ENCODE measurements at places on chromosomes 7 and 10.

DNA sequence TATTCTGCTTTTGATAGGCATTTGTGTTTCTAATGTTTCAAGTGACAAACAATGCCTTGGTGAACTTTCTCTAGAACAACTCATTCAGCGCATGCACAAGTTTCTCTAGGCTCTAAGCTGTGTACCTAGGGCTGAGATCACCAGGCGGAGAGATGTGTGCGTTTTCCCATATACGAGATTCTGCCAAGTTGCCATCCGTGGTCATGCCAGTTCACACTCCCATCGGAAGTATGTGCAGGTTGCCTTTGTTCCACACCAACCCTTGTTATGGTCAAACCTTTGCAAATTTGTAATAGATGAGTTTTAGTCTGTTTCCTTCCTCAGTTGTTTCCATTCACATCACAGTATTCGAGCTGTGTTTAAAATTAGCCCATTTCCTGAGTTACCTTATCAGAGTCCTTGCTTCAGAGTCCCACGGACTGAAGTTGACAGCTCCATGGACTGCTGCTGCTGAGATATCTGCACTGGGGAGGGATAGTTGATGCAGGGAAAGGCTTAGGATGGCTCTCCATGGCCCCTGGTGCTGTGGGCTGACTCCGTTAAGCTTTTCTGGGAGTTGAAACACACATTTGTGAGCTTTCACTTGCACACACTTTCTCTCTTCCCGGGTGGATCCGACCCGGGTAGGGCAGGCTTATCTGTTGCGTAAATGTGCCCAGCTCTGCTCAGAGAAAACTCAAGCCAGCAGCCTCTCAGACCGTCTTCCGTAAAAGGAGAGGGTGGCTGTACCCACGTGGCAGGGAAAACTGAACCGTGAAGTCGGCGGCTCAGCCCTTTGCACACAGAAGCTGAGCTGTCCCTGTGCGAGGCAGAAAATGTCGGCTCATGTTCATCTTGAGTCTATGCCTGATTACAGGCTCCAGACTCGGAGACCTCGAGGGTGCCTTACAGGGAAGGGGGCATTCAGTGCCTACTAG, 49.4 kb downstream of the HK1 start:
- peak; percentile 79 for DNase-seq

- no peak for DNase-seq
Observed at GRCh38 chr7:20079080-20079479, 138.1 kb downstream of the MACC1 start.

DNA sequence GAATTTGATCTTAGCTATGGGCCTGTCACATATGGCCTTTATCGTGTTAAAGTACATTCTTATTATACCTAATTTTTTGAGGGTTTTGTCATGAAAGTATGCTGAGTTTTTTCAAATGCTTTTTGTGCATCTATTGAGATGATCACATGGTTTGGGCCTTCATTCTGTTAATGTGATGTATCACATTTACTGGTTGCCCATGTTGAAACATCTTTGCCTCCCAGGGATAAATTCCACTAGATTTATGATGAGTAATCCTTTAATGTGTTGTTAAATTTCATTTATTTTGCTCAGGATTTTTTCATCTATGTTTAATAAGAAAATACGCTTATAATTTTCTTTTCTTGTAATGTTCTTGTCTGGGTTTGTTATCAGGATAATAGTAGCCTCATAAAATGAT, 442.0 kb downstream of the MDFIC start:
- DNase-seq: no peak

DNA sequence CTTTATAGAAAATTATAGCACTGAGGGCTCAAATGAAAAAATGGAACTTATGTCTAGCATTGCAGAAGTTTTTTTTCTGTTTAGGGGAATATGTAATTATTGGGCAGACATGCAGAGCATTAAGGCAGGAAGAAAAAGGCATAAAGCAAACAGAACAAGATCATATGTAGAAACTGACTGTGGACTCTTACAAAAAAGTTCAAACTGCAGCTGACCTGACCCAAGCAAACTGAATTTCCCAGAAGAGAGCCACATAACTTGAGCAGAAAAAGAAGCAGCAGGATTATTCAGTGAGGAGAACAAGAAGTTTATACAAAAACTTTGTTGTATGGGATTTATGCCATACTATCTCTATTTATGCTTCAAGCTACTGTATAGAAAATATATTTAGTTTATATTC, 250.9 kb downstream of the PHF14 start:
- DNase-seq: no peak

GRCh38 chr10:80407812-80408241, 524 bp upstream of the PRXL2A start:
- DNase-seq: peak; percentile 73

DNA sequence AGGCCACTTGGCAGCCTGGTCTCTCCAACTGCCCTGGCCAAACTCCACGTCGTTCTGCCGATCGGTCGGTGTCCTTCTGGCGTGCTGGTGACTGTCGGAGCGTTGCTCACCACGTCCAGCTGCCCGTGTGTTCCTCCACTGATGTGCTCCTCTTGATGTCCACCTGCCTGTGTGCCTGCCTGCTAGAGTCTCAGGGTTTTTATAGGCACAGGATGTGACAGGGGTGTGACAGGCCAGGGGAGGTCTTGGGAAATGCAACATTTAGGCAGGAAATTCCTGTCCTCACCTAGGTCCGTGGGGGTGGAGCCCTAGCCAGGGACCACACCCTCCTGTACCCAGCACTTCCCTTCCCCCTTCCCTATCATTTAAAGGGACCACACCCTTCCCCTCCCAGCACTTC, 25.2 kb upstream of the CFAP46 start:
- DNase-seq: no peak

DNA sequence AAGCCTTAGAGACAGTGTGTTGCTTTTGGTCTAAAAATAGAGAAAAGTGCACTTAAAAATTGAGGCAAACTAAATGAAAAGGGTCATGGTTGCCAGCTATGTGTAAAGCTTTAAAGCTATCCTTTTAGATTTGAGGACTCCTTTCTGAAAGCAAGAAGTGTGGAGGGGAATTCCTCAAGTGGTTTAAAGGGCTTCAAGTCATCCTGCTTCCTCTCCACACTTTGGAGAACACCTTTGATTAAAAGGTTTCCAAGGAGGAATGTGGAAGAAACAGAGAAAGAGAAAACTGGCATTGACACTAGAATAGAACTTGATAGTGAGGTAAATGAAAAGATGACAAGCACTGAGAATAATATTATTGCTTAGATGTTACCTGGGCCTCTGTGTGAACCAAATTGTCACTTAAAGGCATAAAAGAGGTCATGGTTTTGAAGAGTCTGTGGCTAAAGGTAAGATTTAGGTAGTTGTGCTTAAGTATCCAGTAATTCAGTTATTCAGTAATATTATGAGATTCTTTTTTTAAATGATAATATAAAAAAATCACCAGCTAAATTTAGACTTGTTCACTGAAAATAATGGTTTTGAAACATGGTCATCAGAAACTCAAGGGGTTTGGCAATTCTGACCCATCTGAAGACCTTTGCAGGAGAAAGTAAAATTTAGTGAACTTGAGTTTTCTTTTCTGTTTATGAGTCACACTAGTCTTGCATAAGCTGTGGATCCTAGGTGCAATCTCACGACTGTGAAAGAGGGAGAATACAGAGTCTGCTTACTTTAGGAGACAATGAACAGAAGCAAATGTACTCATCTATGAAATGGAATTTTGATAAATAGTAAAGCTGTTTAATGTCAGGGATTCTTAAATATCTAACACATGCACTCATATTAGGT, 466.0 kb downstream of the KIF20B start:
- no peak for DNase-seq

- no peak for DNase-seq
Observed at GRCh38 chr10:24352399-24352798, 143.5 kb downstream of the KIAA1217 start.

- no peak for DNase-seq
Observed at GRCh38 chr7:138478499-138478908, 18.4 kb downstream of the TRIM24 start.

DNA sequence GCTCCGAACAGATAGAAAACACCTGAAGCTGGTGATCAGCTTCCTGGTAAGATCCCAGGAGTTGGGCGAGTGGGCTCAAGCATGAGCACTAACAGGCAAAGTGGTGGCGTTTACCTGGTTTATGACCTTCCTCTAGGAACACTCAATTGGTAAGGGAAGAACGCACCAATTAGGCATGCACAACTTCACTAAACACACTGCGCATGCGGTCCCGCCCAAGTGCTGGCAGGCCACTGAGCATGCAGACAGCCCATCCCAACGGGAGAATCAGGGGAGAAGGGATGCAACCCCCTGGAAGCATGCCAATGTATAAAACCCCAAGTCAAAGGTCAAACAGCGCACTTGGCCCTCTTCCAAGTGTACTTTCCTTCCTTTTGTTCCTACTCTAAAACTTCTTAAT, 70.4 kb downstream of the LYZL2 start:
- DNase-seq: no peak

- DNase-seq: no peak
Observed at GRCh38 chr7:120539321-120539720, 266.3 kb downstream of the KCND2 start.

DNA sequence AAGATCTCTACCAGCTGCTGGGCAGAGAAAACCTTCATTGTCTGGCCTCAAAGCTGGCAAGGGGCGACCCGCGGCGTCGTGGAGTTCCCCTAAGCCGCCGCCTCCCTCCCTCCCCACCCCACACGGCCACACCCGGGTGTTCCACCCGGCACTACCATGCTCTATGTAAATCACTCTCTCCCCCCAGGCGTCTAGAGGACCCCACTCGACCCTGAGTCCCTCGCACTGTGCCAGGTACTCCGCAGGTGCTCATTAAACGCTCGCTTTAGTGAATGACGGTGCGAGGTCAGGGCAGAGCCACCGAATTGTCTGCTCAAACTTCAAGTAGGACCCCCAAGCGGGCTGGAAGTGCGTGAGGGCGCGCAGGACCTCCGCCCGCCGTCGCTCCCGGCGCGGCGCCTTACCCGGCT, 628 bp downstream of the PARP12 start:
- peak; percentile 80 for DNase-seq

DNA sequence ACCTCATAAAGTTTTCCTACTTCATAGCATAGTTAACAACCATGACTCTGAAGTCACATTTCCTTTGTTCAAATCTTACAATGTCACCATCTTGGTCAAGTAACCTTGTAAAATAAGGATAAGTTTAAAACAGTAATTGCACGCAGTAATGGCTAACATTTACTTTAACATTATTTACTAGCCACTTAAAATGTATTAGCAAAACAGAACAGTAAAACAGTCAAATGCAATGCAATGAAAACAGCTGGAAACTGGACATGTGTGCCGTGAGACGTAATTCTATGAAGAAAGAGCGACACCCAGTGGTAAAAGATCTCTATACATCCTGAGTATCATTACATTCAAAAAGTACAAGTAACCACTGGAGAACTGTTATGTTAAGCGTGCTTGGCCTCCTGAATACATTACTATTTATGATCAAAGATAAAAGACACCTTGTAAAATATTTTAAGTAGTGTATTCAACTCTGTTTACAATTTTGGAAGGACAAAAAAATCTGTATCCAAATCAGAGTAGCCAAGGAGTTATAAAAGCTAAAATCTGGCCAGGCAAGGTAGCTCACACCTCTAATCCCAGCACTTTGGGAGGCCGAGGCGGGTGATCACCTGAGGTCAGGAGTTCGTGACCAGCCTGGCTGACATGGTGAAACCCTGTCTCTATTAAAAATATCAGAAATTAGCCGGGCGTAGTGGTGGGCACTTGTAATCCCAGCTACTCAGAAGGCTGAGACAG, 27.2 kb downstream of the ATE1 start:
- DNase-seq: peak; percentile 70

- no peak for DNase-seq
Observed at GRCh38 chr10:77036993-77037734, 600.4 kb downstream of the KCNMA1 start.

GRCh38 chr7:21971780-21972396, 26.2 kb upstream of the CDCA7L start:
- no peak for DNase-seq

DNA sequence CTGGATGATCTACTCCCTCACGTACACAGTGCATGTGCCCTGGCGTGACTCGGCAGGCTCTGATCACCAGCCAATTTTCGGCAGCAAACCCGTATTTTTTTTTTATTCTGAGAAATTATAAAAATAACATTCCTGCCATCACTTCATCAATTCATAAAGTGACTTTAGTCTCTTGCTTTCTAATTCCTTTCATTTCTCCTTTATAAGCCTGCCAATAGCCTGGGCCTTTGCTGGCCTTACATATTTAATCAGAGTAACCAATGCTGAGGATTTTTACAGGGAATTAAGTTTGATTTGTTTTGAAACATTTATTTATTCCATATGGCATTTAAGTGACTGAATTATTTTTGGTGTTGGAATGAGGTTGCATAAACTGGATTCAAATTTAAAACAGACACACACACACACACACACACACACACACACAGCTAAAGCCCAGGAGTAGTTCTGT, 140.8 kb downstream of the ETV1 start:
- DNase-seq: no peak

DNA sequence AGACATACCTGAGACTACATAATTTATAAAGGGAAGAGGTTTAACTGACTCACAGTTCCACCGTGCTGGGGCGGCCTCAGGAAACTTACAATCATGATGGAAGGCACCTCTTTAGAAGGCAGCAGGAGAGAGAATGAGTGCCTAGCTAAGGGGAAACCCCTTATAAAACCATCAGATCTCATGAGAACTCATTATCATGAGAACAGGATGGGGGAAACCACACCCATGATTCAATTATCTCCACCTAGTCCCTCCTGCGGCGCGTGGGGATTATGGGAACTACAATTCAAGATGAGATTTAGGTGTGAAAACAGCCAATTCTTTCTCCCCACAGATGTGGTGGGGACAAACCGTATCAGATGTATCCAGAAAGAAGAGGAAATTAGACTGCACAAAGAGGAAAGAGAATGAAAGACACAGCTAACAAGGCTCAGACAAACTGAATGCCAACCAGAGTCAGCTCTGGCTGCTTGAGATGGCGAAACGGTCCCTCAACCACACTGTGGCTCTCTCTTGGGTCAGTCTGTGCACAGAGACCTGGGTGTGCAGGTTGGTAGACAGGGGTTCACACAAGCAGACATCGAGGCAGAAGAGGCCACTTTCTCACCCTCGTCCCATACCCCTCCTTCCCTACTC, 375.6 kb downstream of the SFMBT2 start:
- DNase-seq: no peak

- no peak for DNase-seq
Observed at GRCh38 chr10:30944005-30944404, 87.7 kb downstream of the ZNF438 start.

DNA sequence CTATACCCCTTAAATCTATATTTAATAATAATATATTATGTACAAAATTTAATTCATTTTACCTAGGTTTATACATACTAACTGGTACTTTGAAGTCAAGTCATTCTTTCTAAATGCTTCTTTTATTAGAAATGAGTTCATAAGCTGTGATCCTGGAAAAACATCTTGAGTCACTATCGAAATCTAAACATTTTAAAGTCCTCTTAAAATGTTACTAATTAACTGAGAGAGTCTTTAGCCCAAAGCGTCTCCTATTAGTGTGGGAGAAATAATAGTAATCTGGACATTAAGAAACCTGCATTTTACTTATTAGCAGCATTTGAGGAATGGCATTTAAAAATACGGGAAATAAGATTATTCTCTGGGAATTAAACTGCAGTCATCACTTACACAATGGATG, 142.7 kb downstream of the CTNNA3 start:
- no peak for DNase-seq

Data from activated CD4-positive, alpha-beta T cell treated with anti-CD3 and anti-CD28 coated beads, Interleukin-2, amount 10 ng/mL, durations not matched to agents 24 days and 14 days (primary cell).